ENCODE measurements at places on chromosomes 16 and 17. TPM values are rescaled to one million over a fixed set of nuclear protein-coding genes. Genes with fewer than 3 reads are reported as not detected.

Gene RPL38
- 5,344 TPM for total RNA-seq

Gene EME1
- total RNA-seq: 14.1 TPM

Gene MFAP4
- total RNA-seq: not detected

DNA sequence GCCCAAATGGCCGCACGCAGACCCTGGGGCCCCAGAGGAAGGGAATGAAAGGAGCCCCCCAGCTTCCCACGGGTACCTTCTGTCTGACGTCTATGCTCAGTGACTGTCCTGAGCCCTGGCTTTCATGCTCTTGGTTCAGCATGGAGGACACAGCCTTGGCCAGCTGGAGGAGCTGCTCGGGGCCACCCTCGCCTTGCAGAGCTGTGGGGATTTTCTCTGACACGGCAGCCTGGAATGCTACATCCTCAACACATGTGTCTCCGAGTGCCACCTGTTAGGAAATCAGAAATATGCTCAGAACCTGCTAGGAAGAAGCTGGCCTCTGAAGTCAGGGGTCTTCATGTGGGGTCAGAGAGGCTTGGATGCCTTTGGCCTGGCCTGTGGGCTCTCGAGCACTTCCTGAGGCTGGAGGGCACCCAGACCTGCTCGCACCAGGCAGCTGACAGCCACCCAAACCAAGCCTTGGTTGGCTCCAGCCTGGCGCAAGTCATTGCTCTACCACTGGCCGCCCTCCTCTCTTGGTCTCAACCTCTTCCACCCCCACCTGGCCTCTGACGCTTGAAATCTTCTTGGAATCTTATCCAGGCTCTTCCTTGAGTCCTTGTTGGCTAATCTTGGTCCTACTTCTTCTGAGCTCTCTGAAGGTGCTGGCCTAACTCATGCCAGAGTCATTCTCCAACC lies 63.7 kb upstream of the BCO1 start:
- no peak for DNase-seq

DNA sequence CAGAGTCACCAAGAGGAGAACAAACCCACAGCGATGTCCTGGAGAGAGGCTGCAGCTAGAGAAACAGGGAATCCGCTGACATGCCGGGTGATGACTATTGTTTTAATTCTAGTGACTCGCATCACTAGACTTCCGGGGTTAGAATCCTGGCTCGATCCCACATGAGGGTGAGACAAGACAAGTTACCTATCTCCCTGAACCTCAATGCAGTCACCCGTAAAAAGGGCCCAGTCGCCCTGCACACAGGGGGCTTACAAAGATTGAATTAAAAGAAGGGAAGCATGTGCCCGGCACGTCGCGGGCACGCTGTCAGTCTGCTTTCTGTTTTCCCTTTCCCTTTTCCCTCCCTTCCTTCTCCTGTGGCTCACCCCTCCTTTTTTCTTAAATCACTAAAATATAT lies 212.9 kb upstream of the FOXF1 start:
- no peak for DNase-seq

GRCh38 chr16:76900285-76901263 lies 290.4 kb upstream of the MON1B start:
- no peak for DNase-seq

DNA sequence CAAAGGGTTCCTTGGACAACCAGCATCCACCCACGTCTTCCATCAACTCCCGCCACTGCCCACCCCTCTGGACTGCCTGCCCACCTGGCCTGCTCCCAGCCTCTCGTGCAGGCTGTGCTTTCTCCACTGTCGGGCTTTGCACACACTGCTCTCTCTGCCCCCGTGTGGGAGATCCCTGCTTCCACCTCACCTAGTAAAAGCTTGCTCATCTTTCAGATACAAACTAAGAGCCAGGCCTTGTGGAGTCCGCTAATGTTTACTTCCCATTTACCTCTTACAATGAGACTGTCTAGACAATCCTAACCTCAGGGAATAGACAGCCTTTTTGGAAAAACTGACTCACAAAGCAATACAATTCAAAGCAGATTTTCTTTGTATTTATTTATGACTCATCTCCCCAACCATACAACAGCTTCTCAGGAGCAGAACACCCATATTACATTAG lies 67.6 kb downstream of the USP31 start:
- no peak for DNase-seq

GRCh38 chr16:84137769-84138357 lies 7.1 kb downstream of the HSDL1 start:
- no peak for DNase-seq

- no peak for DNase-seq
These were observed 51.7 kb upstream of the MTSS2 start for GRCh38 chr16:70737377-70738082.

GRCh38 chr17:75032720-75033280 lies 14.0 kb downstream of the ATP5PD start:
- no peak for DNase-seq

- no peak for DNase-seq
These were observed 6.2 kb upstream of the MPRIP start for GRCh38 chr17:17035920-17036523.

DNA sequence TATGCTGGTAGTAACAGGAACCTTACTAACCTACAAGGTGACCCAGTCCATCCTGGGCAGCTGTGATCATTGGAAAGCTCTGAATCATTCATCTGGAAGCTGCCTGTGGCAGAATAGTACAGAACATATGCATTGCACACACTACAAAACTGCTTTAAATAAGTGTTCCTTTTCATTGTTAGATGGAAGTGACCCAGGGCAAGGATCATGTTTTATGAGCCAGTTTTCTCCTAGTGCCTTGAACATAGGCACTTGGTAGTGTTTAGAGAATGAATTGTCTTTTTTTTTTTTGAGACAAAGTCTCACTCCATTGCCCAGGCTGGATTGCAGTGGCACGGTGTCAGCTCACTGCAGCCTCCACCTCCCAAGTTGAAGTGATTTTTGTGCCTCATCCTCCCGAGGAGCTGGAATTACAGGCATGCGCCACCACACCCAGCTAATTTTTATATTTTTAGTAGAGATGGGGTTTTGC lies 55.4 kb downstream of the TENT4B start:
- no peak for DNase-seq

GRCh38 chr17:17944743-17945142 lies 27.5 kb downstream of the TOM1L2 start:
- DNase-seq: no peak

DNA sequence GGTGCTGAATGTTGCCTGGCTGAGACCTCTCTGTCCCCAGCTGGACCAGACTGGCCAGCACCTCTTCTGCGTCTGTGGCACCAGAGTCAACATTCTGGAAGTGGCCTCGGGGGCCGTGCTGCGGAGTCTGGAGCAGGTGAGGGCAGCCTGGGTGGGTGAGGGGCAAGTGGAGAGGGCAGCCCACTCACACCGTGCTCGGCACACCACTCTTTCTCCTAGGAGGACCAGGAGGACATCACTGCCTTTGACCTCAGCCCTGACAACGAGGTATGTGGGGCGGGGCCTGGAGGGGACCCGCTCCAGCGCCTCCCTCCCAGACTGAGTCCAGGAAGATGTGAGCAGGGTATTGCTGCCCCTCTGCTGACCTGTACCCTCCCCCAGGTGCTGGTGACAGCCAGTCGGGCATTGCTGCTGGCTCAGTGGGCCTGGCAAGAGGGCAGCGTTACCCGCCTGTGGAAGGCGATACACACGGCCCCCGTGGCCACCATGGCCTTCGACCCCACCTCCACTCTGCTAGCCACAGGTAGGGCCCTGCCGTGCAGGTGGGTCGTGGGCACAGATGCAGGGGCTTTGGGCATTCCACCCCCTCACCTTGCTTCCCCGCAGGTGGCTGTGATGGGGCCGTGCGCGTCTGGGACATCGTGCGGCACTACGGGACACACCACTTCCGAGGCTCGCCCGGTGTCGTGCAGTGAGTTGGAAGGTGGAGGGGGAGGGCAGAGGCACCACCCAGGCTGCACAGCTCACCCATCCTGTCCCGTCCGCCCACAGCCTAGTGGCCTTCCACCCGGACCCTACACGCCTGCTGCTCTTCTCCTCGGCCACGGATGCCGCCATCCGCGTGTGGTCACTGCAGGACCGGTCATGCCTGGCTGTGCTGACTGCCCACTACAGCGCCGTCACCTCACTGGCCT lies 2.6 kb downstream of the TBL3 start:
- no peak for DNase-seq

- no peak for DNase-seq
These were observed 688 bp downstream of the CA10 start for GRCh38 chr17:52157603-52158449.

DNA sequence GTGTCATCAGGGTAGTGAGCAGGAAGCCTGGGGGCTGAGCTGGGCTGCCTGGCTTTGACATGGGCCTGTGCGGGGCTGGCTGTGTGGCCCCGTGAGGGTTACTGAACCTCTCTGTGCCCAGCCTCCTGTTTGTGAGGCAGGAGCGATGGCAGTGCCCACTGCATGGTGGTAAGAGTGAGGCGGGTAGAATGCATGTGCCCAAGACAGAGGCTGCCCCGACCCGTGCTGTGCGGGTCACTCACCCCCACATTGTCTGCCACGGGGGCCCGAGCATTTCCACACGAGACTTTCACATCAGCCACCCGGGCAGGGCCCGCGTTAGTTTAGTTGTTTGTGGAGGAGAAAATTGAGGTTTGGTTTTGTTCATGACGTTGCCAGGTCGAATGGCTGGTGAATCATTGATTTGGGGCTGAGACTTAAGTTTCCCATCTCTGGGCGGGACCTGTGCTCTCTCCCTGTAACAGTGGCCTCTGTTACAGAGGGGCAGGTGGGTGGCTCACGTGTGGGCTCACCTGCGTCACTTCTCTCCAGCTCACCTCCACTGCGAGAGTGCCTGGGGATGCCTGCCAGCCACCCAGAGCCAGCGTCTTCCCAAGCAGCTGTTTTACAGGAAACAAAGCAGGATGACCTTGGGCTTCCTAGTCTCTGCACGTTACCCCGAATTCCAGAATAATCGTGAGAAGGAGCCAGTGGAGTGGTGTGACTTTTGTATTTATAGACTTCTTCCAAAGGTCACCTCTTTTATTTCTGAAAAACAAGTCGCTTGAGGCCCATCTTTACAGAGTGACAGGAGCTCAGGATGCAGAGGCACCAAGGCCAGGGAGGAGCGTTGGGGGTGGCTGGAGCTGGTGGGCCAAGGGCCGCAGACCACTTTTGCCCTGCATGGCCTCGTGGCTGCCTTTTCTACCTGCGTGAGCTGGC lies 150.6 kb downstream of the RPTOR start:
- DNase-seq: no peak

Measured in NCI-H460 (cell line).